ENCODE measurements at places on chromosomes 13 and 19.

- DNase-seq, result no peak
These were observed 56.8 kb downstream of the TNFSF13B start for GRCh38 chr13:108326309-108326708.

DNA sequence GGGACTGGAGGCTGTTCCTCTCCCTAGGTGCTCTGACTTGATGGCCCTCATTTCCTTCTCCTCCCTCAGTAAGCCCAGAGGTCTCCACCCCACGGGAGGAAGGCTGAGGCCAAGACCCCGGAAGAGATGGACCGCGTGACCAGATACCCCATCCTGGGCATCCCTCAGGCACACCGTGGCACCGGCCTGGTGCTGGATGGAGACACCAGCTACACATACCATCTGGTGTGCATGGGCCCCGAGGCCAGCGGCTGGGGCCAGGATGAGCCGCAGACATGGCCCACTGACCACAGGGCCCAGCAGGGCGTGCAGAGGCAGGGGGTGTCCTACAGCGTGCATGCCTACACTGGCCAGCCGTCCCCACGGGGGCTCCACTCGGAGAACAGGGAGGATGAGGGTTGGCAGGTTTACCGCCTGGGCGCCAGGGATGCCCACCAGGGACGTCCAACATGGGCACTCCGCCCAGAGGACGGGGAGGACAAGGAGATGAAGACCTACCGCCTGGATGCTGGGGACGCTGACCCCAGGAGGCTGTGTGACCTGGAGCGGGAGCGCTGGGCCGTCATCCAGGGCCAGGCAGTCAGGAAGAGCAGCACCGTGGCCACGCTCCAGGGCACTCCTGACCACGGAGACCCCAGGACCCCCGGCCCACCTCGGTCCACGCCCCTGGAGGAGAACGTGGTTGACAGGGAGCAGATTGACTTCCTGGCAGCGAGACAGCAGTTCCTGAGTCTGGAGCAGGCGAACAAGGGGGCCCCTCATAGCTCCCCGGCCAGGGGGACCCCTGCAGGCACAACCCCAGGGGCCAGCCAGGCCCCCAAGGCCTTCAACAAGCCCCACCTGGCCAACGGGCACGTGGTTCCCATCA is 6.1 kb downstream of the MISP start:
- no peak for DNase-seq

DNA sequence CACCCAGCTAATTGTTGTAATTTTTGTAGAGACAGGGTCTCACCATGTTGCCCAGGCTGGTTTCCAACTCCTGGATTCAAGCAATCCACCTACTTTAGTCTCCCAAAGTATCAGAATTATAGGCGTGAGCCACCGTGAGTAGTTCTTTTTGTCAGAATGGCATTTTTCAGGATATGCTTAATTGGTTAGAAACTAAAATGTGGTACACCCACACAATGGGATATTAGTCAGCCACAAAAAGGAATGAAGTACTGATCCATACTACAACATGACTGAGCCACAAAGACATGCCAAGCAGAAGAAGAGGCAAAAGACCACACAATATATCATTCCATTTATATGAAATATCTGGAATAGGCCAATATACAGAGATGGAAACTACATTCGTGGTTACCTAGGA is 41.7 kb upstream of the MAP3K10 start:
- DNase-seq, result no peak

- DNase-seq, result no peak
These were observed 66.5 kb downstream of the DGKH start for GRCh38 chr13:42114912-42115311.

GRCh38 chr13:40662866-40663265 is 3.6 kb downstream of the FOXO1 start:
- no peak for DNase-seq

- no peak for DNase-seq
These were observed 139.1 kb downstream of the SLC7A1 start for GRCh38 chr13:29456419-29456818.

Measured in right forelimb (tissue), 1 donor.